ENCODE measurements at places on chromosomes 16 and 17.
A peak's percentile ranks its signal among the peaks of the same experiment; 100 is the strongest.

GRCh38 chr17:36485805-36486203, 677 bp upstream of the ZNHIT3 start:
- DNase-seq = no peak

GRCh38 chr17:76138896-76139752, 1.9 kb downstream of the FOXJ1 start:
- DNase-seq = no peak

GRCh38 chr17:77662833-77663232, 295.7 kb upstream of the TNRC6C start:
- no peak for DNase-seq

DNA sequence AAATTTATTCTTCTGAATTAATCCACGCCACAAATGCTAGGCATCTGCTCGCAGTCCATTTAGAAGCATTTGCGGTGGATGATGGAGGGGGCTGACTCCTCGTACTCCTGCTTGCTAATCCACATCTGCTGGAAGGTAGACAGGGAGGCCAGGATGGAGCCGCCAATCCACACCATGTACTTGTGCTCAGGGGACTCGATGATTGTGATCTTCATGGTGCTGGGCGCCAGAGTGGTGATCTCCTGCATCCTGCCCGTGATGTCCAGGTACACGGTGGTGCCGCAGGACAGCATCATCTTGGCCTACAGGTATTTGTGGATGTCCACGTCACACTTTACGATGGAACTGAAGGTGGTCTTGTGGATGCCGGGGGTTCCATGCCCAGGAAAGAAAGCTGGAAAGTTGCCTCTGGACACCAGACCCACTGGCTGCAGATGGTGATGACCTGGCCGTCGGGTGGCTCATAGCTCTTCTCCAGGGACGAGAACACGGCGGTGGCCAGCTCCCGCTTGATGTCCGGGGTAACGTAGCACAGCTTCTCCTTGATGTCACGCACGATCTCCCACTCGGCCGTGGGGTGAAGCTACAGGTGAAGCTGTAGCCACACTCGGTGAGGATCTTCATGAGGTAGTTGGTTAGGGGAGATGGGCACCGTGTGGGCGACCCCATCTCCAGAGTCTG, 7.5 kb upstream of the HEATR3 start:
- DNase-seq = no peak

DNA sequence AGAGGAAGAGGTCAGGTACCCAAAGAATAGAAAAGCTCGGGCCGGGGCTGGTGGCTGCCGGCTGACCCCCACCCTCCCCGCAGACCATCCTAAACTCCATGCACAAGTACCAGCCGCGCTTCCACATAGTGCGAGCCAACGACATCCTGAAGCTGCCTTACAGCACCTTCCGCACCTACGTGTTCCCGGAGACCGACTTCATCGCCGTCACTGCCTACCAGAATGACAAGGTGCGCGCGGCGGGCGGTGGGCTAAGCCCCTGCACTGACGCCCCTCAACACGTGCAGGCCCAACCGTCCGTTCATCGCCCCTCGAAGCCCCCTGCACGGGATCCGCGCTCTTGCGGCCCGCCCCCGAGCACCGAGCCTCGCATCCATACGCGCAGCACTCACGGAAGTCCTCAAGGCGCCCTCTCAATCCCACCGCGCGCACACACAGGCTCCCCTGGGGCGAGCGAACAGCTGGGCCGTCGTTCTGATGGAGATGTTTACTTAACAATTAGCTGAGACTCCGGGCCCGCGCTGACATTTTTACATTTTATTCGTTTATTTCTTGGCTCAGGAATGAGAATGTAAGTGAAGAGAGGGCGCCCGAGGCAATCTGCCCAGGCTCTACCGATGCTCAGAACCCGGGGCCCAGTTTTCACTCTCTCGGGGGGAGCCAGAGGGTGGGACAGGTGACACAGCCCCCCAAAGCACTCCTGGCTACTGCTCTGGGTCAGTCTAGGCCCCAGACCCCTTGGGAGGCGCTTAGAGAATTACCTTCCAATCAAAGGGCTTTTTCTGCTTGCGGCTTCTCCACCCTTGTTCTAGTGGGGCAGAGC, 3.5 kb downstream of the TBX2 start:
- no peak for DNase-seq

DNA sequence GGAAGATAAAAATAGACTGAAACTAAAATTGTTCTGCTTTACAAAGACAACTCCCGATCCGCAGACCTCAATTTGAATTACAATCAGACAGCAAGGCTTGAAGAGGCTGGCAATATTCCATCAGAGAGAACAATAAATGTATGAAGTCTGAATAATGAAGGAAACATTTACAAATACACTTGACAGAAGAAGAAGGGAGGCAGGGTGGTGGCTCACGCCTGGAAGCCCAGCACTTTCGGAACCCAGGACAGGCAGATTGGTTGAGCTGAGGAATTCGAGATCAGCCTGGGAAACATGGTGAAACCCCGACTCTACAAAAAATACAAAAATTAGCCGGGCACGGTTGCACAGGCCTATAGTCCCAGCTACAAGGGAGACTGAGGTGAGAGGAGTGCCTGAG, 14.6 kb downstream of the ODF4 start:
- no peak for DNase-seq

DNA sequence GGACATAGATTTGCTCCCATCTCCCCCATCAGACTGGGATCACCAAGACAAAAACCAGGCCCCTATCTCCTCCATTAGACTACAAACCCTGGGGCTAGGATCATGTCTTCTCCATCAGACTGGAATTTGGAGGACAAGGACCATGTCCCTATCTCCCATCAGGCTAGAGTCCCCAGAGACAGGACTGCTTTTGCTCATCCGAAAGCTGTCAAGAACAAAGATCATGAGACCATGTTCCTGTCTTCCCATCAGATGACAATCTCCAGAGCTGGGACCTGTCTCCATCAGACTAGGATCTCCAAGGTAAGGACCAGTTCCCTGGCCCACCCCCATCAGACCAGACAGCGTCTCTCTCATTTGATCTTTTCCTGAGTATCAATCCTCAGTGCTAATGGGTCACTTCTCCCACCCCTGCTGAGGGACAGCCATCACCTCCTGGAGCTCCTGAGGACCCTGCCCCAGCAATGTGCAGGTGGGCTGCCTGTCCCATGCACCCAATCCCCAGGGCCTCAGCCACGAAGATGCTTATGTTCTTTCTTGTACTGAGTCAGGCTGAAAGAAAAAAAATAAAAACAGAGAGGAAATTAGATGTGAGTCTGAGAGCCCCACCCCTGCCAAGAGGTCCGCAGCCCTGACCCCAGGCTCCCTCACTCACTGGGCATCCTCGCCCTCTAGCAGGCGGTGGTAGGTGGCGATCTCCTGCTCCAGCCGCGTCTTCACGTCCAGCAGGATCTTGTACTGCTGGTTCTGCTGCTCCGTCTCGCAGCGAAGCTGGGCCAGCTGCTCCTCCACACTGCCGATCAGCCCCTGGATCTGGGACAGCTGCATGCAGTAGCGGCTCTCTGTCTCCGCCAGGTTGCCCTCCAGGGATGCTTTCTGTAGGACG, 90.3 kb downstream of the GOSR1 start:
- DNase-seq = peak; percentile 27

GRCh38 chr17:45021607-45022287, 29.7 kb downstream of the DCAKD start:
- peak; percentile 73 for DNase-seq

DNA sequence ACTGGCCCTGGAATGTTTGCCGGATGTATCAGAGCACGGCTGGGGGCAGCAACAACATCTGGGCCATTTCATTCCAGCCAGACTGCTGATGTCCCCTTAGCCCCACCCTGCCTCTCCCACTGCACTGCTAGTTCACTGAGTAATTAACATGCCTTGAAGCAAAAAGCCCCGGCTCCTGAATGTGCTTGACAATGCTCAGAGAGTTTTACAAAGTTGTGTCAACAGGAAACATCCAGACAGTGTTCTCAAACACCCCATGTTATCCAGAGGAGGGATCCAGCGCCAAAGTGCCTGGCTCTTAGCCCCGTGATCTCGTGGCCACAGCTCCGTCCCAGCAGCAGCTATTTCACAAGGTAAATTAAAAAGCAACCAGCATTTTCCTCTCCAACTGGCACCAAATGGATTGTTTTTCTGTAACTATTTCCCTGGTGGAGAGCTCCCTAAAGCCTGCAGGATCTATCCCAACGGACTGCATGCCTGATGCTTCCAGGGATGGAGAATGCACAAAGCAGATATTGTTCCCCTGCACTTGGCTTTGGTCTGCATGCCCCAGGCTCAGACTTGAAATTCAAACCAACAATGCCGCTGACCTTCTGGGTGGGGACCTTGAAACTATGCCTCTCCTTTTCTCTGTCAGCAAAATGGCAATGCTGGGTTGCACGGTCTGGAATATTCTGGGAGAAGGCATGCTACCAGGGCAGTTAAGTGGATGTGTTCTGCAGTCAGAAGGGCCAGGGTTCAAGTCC, 115.6 kb upstream of the CDH5 start:
- DNase-seq = no peak

DNA sequence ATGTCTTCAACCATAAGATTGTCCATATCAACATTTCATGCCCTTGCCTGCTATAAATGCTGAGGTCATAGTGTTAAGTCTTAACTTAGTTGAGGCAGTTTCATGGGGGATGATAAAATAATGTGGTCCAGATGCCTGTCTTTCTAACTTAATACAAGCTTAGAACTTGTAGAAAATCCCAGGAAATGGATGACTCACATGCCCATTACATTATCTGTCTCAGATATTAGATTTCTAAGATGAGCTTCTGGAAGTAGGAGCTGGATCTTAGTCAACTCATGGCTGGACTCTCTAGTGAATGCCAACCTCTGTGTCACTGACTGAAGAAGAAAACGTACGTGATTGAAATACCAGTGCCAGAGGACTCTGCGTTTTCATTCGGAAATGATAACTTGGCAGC, 797.5 kb upstream of the EEF2KMT start:
- no peak for DNase-seq

DNA sequence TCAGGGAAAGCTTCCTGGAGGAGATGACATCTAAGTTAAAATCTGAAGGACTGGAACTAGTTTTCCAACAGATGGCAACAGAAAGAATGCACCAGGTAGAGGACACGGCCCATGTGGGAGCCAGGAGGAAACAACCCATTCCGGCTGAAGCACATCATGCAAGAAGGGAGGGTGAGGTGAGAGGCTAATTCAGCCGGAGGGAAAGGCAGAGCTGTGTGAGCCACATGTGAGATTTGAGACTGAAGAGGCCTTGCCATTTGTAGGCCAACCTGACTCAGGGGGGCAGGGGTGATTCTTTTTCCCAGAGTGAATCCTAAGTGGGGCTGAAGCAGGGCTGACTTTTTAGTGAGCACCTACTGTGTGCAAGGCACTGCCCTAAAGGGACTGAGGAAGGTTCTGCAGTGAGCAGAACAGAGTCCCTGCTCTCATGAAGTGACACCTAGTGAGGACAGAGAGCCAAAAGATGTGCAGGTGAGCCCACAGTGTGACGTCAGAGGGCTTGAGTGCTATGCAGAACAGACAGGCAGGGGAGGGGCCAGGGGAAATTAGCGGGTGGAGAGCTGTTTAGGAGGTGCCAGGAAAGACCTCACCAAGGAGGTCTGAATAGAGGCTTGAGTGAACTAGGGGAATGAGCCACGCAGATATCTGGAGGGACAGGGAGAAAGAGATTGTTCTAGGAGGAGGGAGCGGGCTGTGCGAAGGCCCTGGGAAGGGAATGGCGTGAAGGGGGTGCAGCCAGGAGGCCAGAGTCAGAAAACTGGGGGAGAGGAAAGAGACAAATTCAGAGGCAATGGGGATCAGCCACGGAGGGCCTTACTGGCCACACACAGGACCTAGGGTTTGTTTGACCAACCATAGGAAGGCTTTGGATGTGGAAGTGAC, 19.8 kb upstream of the IL21R start:
- DNase-seq = no peak

All from mesothelial cell of epicardium (in vitro differentiated cells).